ENCODE measurements at places on chromosomes 13 and 19.
A peak's percentile ranks its signal among the peaks of the same experiment; 100 is the strongest.

DNA sequence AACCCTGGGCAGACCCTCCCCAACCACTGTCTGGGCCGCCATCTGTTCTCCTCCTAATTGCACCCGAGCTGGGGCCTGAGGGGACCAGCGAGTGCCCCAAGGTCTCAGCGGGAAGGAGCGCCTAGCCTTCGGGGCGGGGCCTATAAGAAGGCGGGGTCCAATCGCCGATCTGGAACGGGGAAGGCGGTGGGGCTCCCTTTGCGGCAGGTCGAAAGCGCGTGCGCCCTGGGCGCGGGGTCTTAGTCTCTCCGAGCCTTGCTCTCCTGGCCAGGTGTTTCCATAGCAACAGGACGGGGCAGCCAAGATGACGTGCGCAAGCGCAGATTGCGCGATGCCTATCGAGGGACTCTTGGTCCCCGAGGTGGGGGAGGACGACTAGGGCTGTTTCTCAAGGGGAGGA, 2.8 kb downstream of the MAST1 start:
- DNase-seq: peak; percentile 50

DNA sequence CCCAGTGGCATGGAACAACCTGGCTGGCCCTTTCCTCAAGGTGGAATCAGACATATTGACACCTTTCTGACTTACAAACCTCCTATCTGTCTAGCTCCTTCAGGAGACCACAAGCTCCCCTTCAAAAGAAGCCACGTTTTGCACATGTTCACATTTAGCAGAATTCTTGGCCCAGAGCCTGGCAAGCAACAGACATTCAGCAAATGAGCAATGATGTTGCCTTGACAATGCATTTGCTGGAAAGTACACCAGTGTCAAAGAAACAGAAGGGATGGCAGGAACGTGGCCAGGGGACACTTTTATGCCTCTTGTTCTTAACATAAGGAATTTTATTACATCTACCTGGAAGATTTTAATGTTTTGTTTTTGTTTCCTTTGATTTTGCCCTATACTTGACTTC, 85.5 kb upstream of the FGF14 start:
- no peak for DNase-seq

DNA sequence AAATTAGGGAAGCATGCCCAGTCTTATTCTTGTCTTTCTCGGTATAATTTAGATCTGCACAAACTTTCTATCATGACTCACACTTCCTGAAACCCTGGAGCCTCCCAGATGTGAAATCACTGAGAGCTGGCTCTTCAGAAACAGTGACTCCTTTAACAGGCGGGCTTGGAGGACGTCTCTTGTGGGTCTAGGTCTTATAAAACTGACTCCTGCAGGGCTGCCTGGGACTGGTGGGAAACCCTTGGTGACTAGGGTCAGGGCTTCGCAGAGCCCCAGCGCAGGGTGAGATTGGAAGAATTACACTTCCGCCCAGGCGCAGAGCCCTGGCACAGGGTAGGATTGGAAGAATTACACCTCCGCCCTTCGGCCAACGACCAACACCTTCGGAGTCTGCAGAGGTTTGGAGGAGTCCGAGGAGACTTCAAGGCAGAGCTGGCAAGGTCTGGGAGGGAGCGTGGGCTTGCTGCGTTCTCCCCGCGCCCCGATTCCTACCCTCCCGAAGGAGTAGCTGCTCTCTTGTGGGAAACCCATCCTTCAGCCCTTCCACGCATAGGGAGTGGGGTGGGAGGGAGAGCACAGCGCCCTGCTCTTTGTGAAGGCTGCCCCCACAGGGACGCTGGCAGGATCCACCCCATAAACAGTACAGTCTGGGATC, 43.4 kb upstream of the MAP3K10 start:
- DNase-seq: no peak

DNA sequence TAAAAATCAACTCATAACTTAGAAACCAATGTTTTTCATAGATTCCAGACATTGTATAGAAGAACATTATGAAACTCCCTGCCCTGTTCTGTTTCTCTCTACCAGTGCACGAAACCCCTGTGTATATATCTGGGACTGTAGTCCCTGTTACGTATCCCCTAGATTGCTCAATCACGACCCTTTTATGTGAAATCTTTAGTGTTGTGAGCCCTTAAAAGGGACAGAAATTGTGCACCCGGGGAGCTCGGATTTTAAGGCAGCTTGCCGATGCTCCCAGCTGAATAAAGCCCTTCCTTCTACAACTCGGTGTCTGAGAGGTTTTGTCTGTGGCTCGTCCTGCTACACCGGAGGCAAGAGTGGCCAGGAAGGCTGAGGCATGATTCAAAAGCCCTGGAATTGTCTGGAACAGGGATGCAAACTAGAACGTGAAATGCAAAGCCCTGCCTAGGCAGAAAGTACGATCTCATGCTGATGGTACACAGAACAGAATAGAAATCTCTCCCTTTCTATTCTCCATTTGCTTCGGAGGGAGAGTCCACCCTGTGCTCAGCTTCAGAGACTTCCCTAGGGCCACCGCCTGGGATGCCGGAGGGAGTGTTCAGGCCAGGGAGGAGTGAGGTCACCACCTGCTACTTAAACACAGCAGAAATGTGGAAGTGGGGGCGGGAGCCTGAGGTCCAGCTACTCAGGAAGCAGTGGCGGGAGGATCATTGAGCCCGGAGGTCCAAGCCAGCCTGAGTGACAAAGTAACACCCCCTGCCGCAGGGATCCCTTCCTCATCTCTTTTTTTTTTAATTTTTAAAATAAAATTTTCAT, 758 bp upstream of the ZNF888 start:
- peak; percentile 88 for DNase-seq

DNA sequence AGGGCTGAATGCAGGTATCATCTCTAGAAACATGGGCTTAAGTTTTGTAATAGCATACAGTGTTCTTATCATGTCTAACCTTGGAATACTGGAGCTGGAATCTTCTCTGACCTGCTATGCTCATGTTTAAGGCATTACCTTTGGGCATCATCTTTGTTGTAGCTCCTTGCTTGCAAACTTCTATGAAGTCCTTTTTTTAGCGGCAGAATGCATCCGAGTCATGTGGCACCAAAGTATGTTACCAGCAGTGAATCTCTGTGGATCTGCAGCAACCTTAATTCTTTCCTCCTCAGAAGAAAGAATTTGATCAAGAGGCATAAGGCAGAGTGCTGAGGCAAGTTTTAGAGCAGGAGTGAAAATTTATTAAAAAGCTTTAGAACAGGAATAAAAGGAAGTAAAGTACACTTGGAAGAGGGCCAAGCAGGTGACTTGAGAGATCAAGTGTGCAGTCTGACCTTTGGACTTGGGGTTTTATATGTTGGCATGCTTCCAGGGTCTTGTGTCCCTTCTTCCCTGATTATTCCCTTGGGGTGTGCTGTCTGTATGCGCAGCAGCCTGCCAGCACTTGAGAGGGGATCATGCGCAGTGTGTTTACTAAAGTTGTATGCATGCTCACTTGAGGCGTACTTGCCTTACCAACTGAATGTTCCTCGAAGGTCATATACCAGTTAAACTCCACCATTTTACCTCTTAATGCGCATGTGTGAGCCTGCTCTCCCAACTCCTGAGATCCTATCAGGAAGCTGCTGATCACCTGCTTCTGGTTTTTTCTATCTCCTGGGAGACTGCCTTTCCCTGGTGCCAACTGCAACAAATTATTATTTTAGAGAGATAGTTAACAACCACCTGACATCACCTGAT, 115.5 kb downstream of the LACC1 start:
- DNase-seq: no peak

- DNase-seq: no peak
Observed at GRCh38 chr19:39206122-39206521, 2.1 kb upstream of the SYCN start.

- DNase-seq: peak; percentile 13
Observed at GRCh38 chr19:46407856-46408663, 5.3 kb downstream of the CCDC8 start.

- DNase-seq: no peak
Observed at GRCh38 chr13:83975655-83976165, 93.4 kb upstream of the SLITRK1 start.

DNA sequence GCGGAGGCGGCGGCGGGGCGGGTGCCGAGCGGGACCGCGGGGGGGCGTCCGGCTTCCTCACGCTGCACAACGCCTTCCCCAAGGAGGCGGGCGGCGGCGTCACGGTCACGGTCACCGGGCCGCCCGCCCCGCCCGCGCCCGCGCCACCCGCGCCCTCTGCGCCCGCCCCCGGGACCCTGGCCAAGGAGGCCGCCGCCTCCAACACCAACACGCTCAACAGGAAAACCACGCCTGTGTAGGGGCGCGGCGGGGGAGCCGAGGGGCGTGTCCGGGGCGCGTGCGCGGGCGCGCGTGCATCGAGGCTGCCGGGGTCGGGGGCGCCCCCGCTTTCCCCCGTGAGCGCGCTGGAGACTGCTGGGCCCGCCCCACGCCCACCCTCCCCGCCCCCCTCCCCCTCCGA, 8.8 kb upstream of the CACNG6 start:
- peak; percentile 55 for DNase-seq

DNA sequence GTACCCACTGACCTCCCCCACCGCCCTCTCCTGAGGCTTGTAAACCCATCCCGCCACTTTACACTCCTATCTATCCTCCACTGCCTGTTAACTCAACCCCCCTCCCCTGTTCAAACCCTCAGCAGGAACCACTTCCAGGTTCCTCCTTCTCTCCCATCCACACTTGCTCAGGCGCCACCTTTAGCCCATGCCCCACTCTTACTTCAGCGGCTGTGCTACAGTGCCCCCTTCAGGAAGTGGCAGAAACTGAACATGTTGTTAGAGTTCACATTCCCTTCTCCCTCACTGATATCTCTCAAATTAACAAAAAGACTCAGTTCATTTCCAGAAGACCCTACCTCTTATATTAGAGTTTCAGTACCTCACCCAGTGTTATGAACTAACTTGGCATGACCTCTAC, 49.4 kb downstream of the ZNF91 start:
- DNase-seq: no peak

DNA sequence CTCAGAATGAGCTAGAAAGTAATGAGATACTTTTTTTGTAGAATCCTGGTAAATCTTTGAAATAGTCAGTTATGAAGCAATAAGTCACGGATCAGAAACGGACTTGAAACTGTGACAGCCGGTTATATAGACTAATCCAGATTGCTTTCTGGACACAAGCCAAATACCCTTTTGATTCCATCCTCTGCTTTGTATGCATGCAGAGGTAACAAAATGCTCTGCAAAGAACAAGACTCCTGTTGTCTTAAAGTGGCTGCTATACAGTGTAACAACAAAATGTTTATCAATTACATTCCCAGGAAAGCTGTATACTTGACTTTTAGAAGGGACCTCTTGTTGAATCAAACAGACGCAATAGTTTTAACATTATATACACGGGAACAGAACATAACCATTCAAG, 66.5 kb upstream of the STARD13 start:
- no peak for DNase-seq

DNA sequence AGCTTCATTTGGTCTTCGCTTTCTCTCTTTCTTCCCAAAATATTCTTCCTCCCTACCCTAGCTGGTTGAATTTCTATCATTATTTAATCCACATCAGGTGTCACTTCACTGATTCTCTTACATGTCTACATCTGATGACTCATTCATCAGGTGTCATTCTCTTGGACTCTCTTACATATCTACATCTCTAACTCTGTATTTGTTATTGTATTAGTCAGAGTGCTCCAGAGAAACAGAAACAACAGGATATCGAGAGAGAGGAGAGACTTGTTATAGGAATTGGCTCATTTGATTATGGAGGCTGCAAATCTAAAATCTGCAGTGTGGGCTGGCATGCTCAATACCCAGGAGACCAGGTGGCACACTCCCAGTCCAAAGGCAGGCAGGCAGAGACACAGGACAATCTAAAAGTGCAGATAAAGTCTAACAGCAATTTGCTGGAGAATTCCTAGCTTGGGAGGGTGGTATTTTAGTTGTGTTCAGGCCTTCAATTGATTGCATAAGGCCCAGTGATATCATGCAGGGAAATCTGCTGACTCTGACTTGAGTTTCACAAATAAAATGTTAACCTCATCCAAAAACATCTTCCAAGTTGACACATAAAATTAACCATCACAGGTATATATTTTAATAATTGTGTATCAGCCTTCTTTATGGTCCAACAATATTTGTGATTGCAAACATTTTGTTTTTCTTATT, 541.4 kb upstream of the SLITRK5 start:
- no peak for DNase-seq

GRCh38 chr13:45800485-45800884, 51.1 kb downstream of the SIAH3 start:
- no peak for DNase-seq

DNA sequence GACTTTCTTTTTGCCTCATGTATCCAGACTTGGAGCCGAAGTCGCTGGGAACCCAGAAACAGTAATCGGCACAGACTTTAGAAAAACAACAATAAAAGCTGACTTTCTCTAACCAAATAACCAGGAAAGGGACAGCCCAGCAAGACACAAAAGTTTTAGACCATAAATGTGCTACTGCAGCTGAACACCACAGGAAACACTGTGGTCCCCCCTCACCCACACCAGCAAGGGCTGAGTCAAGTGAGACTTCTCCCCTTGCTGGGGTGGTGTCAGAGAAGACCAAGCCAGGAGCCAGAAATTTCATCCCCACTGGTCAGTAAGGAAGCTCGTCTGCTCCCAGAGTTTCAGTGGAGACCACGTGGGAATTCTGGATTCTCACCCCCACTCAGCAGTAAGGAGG, 70.6 kb downstream of the ESD start:
- no peak for DNase-seq

GRCh38 chr19:27741236-27741635, 1471.7 kb downstream of the UQCRFS1 start:
- no peak for DNase-seq

DNA sequence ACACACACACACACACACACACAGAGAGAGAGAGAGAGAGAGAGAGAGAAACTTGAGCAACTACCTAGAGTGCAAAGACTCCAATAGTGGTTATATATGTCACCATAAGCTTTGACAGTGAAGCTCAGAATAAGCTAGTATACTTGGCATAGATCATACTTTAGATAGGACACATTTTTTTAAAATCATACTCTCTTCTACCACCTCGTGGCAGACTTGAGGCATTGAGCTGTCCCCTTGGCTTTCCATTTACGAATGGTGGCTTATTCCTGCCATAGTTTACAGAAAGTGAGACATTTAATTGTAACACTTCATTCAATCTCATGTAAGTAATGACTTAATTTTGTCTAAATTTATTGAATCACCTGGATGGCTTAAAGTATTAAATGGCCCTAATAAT, 108.2 kb downstream of the EDNRB start:
- DNase-seq: no peak

- no peak for DNase-seq
Observed at GRCh38 chr13:30376426-30377311, 45.6 kb upstream of the UBE2L5 start.

- peak; percentile 81 for DNase-seq
Observed at GRCh38 chr19:3135961-3136683, at the start of gene GNA15. TSS of gene GNA15 (plus strand) at chr19:3136033. CDS start at chr19:3136451, 418 bp downstream.

Data from lower lobe of right lung (tissue), 2 donors.